ENCODE measurements at places on chromosomes 4 and X. TPM values are rescaled to one million over a fixed set of nuclear protein-coding genes. Genes with fewer than 3 reads are reported as not detected.

The MSL3 gene
- 59.3 TPM for total RNA-seq

The SEC24B gene
- 15.3 TPM for total RNA-seq

- no peak for DNase-seq
Measured at GRCh38 chr4:88517825-88518224, 5.8 kb downstream of the PYURF start.

The TMEM271 gene
- 0.05 TPM for total RNA-seq

DNA sequence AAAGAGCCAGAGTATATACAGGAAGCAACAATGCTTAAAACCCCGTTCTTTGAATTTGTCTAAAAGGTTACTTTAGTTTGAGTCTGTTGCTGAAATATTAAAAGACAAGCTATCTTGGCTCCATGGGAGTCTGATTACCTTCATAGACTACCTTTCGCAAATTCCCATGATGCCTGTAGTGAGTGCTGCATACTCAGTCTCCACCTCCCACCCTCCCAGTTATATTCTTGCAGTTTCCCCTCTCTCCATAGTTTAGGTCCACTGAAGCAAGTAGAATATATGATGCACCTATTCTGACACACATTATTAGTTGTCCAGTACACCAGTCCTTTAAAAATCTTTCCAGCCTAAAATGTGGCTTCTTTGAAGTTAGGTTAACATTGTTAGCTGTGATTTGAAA lies 2.4 kb downstream of the CNKSR2 start:
- no peak for DNase-seq

GRCh38 chrX:40253771-40254170 lies 156.0 kb upstream of the BCOR start:
- no peak for DNase-seq

The GLRB gene
- 1.9 TPM for total RNA-seq

DNA sequence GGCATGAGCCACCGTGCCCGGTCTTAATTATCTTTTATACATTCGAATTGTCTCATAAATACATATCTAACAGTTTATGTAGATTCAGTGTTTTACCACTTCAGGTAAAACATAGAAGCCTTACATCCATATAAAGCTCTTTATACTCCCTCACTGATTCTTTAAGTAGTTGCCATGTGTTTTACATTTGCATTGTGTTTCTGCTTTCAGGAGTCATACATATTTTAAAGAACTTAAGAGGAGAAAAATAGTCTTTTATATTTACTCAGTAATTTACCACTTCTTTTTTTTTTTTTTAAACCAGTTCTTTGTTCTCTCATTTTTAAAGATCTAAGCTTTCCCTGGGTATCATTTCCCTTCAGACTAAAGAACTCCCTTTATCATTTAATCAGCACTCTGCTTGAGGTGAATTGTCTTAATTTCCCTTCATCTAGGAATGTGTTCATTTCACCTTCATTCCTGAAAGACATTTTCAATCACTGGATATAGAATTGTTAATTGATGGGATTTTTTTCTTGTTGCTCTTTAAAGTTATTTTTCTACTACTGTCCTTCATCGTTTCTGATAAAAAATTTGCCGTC lies 324.3 kb upstream of the ZCCHC13 start:
- no peak for DNase-seq

The TEX13C gene
- total RNA-seq, result not detected

GRCh38 chr4:179919587-179919986 lies 2323.6 kb upstream of the TENM3 start:
- no peak for DNase-seq

DNA sequence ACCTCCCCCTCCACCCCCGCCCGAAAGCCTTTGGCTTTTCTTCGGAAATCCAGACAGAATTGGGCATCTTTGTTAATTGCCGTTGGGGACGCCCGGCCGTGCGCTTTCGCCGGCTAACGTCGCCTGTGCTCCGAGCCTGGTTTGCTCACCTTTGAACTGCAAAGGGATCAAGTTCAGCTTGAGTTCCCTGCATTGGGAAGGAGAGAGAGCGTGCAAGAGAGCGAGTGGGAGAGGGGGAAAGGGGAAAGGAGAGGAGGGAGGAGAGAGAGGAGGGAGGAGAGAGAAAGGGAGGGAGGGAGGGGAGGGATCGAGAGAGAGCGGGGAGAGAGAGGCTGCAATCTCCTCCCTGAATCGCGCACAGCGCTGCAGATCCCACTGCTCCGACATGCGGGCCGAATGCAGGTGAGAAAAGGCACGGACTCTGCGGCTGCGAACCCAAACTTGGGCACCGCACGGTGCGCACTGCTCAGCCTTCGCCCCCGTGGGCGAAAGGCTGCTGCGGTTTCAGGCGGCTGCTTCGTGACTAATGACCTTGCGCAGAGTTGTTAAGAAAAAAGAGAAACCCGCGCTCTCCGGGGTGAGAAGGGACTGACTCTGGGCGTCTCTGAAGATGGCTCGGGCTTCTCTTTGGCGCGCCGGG lies at the start of gene PCDH7:
TSS of gene PCDH7 (plus strand) at position 349 of the 640 bp plus-strand sequence. CDS start 1,054 bp downstream, outside the sequence.
- DNase-seq, result no peak
